ENCODE measurements at places on chromosomes 2 and 18. TPM values are rescaled to one million over a fixed set of nuclear protein-coding genes. Genes with fewer than 3 reads are reported as not detected.

STON1 gene
- 21.6 TPM for total RNA-seq

DNA sequence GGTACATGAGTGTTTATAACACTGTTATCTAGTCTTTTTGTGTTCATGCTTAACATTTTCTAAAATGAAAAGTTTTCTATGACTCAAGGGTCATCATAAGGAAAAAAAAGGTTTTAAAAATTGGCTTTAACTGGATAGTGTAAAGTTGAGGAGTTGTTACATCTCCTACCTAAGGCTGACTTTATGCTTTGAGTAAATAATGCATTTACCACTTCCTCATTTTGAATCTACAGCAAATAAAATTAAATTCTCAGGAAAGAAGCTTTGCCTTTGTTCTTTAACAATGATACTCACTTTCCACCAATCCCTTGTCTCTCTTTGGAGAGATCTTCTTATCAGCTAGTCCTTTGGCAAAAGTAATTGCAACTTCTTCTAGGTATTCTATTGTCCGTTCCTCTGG is 29.7 kb downstream of the HADHA start:
- DNase-seq, result no peak

GPAT2 gene
- not detected for total RNA-seq

GRCh38 chr18:36711813-36712444 is 116.9 kb downstream of the TPGS2 start:
- peak; percentile 64 for DNase-seq

- no peak for DNase-seq
Observed at GRCh38 chr2:162821176-162821575, 17.4 kb downstream of the KCNH7 start.

PMS1 gene
- total RNA-seq, result 21.2 TPM

GRCh38 chr18:79764131-79764530 is 33.6 kb upstream of the KCNG2 start:
- DNase-seq, result no peak

DNA sequence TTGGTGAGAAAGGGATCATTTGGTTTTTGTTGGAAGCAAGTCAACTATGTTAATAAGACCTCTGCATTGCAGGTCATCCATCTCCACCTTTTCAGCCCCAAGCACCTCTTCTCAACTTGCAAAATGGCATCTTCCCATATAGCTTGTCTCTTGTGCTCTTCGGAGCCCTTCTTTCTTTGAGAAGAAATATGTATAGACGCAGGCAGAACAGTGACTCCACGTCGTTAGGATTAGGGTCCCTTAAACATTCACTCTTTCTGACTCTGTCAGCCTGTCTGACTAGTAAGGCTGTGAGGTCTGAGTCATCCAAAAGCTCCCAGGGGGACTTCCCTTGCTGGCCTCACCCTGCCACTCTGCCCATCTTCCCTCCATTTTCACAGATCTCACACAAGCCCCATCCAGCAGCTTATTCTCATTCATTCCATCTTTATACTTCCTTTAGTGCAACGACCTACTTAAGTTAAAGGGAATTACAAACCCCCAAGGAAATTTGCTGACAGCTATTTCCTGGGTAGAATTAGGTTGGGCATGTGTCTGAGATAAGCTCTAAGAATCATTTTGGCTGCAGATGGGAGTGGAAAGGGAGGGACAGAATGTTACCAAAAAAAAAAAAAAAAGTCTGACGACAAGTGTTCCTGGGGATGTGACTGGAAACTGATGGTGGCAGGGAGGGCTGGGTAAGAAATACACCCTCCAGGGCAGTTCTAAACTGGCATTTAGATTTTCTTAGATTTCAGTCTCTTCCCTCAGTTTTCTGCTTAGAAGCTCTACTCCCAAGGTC is 37.7 kb upstream of the MEX3C start:
- DNase-seq, result peak; percentile 16

CNGA3 gene
- total RNA-seq, result 0.13 TPM

- DNase-seq, result no peak
Observed at GRCh38 chr2:31075431-31075830, 62.8 kb downstream of the GALNT14 start.

DNA sequence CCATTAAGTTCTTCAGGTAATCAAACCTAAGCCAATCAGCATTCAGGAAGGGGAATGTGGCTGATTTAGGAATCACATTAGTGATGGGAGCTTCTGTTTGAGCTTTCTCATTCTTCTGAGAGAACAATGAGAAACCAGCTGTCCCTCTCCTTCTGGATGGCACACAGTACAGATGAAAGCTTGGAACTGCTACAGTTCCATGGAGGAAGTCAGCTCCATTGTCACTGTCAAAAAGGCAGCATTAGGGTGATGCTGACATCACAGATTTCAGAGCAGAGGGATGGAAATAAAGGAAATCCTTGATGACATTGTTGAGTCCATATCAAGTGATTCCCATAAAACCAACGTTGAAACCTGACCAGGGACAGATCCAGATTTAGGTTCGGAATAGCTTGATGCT is 36.1 kb upstream of the ACYP2 start:
- no peak for DNase-seq

GRCh38 chr2:50672282-50672681 is 359.6 kb downstream of the NRXN1 start:
- DNase-seq, result no peak

DNA sequence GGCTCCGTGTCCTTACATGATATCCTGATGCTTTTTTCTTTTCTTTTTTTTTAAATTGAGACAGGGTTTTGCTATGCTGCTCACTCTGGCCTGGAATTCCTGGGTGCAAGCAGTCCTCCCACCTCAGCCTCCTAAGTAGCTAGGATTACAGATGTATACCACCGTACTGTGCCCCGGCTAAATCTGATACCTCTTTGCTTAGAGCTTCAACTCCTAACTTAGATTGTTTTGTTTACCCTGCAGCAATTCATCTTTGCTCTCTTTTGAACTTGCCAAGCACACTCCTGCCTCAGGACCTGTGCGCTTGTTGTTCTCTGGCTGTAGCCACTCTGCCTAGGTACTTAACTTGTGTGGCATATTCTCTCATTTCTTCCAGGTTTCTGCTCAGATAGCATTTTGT is 24.5 kb downstream of the RAB10 start:
- no peak for DNase-seq

GRCh38 chr18:3051718-3052410 is 38.9 kb upstream of the LPIN2 start:
- DNase-seq, result peak; percentile 74

SH3RF3 gene
- 2.1 TPM for total RNA-seq

CPLX4 gene
- total RNA-seq, result not detected

DNA sequence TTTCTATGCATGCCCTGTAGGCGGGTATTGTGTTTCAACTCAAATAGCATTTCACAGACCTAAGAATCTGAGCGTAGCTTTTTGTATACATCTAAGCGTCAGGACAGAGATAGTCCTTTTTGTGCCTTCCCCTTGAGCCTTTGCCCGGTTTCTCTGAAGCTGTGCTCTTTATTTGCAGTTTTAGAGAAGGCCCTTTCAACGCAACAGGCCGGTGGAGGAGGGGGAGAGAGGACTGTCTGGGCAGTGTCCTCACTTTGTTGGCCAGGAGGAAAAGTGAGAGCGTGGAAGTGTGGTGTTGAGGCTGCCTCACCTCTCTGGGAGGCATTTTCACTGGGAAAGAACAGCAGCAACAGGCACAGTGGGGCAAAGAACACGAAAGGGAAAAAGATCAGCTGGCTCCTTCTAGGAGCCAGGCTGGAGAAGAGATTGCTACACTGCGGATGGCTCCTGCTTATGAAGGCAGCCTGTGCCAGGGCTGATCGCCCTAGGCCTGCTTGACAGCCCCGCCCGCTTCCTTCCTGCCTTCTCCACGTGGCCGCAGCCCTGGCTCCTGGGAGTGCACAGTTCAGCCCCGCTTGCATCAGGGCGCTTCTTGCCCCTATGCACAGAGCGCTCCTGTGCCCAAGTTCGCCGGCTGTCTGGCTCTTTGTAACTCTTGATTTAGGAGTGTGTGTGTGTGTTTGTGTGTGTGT is 195.6 kb upstream of the POU3F3 start:
- peak; percentile 33 for DNase-seq

NYAP2 gene
- total RNA-seq, result 1.0 TPM

- DNase-seq, result no peak
Observed at GRCh38 chr18:76710646-76711520, 111.5 kb upstream of the ZNF236 start.

RUFY4 gene
- total RNA-seq, result 0.10 TPM

GRCh38 chr2:136141510-136142149 is 23.7 kb upstream of the CXCR4 start:
- DNase-seq, result peak; percentile 29

DNA sequence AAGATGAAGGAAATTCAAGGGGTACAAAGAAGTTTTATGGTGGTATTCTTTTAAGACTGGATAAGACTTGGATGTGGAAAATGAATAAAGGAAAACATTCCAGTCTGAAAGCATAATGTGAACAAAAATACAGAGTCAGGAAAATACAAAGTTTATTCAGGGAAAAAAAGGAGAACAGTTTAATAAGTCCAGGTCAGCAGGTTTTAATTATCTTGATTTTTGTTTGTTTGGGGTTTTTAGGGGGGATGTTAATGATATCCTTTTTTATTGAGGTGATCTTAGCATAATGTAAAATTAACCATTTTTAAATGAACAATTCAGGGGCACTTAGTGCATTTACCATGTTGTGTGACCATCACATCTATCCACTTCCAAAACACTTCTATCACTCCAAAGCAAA is 80.6 kb downstream of the NBAS start:
- DNase-seq, result no peak

DNA sequence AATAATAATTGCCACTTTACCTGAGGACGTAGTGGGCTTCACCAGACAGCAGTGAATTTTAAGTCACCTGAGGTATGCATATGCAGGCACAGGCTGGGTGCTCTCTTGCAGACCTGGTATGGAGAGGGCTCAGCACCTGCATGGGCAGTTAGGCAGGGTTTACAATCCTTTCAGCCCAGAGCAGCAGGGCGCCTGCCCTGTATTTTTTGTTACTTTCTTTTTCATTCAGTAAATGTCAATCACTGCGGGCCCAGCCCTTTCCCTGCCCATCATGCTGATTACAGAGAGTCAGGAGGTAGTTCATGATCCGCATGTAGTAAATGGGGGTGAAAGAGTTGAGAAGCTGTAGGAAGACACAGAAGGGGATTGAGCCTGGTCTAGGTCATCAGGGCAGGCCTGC is 147.0 kb upstream of the ALPP start:
- DNase-seq, result no peak

- DNase-seq, result no peak
Observed at GRCh38 chr18:9709304-9709877, 1.3 kb downstream of the RAB31 start.

DNA sequence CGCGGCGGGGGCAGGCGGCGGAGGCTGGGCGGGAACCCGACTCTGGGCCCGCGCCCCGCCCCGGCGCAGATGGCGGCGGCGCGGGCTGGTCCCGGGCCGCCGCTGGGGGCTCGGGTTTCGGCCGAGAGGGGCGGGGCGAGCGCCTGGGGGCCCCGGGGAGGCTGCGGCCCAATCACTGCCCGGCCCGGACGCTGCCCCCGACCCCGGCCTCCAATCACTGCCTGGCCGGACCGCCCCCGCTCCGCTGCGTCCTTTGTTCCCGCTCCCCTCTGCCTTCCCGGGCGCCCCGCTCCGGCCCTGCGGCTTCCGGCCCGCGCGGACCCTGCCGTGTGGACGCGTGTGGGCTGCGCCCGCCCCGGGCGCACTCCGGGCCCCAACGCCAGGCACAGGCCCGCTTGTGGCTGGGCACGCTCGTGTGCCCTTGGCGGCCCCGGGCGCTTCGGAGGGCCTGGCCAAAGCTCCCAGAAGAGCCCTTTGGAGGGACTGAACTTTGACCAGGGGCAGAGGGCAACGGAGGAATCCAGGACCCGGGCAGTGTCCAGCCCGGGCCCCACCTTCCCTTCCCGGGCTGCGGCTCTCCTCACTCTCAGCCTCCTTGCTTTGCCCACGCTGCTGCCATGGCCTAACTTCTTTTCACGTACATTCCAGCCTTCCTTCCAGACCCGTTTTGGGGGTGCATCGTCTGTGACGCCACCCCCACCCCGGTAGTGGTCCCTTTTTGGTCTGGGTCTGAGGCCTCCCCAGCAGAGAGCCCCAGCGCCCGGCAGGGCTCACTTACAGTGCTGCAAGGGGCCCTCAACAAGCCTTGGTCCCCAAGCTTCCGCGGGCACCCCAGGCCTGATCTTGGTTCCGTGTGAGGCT is 27.1 kb upstream of the PTMA start:
- DNase-seq, result peak; percentile 93

DNA sequence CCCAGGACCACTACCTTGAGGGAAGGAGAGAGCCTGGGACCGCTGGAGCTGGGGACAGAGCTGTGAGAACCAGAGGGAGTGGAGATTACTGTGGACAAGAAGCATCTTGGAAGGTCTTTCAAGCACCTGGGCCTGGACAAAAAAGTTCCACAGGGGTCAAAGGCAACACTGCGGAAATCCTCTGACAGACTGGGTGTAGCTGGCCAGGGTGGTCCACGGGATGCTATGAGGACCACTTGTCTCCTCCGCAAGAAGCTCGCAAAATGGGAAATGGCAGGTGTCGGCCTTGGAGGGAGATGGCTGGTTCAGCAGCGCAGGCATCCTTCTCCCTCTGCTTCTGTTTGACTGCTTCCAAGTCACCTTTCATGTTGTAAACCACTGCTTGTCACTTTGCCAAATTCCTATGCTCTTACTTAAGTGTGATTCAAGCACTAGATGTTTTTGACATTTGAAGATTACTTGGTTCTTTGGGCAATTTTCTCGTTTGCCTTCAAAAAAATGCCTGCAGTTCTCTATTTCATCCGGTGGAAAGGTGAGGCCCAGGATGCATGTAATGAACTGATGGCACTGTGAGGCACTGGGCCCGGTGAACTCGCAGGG is 27.7 kb downstream of the KLHL29 start:
- DNase-seq, result no peak

GRCh38 chr2:72077702-72078169 is 69.9 kb downstream of the CYP26B1 start:
- DNase-seq, result no peak

DNA sequence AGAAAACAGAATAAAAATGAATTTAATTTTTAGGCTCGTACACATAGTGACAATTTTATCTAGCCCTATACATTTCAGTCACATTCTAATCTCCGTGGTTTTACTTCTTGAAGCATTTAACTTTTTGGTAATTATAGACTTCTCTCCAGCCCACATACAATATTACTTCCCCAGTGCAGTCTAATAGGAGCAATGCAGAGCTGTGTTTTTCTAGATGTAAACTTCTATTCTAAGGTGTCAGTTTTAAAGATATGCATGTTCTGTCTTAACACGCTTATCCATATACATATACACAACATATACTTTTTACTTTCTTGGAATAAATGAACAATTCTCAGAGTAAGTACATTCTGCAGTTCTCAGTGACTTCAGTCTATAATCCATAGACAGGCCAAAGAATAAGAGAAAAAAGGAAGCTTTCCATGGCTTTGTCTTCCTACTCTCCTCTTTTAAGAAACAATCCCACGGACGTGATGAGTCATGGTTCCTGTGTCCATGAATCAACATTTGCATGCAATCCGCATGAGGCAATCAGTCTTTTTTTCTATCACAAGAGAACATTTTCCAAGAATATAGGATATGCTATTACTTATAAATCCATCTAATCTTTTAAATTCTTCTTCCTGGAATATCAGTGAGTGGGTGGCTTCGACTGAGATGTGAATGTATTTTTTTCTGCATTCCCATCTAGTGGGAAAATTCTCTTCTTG is 42.8 kb downstream of the CCDC102B start:
- peak; percentile 61 for DNase-seq

D2HGDH gene
- 12.9 TPM for total RNA-seq

- DNase-seq, result no peak
Observed at GRCh38 chr2:55451699-55452098, 32.0 kb upstream of the CCDC88A start.

Data from hepatocyte (in vitro differentiated cells).